ENCODE measurements at places on chromosomes 4 and X.

DNA sequence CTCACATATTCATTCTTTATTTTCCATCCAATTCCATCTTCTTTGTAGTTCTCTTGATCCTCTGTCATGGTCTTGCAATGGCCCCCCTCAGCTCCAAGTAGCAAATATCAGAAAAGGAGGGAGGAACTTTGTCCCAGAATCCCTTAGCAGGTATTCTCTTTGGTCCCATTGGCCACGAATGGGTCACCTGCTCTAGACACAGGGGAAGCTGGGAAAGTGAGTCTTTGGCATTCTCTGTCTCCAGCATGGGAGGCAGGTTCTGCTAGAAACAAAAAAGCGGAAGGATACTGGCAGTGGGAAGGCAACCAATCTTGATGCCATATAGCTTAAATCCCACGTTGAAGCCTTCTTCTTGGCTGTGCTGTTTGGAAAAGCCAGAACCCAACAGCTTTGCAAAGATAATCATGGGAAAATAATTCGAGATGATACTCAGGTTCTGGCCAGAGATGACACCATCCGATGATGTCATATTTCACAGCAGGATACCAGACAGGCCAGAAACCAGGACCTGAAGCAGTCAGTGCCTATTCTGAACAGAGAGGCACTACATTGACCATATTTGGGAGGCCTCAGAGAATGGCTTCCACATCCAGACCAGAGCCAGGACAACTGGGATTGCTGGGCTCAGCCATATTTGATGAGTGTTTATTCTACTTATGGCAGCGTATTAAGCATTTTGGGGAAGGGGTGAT lies 110.4 kb upstream of the ATXN3L start:
- no peak for DNase-seq

GRCh38 chrX:1391707-1392375 lies at the start of gene SLC25A6:
SLC25A6 (minus strand) TSS chrX:1392113; CDS start chrX:1392009, 104 bp downstream.
- DNase-seq: peak; percentile 99

DNA sequence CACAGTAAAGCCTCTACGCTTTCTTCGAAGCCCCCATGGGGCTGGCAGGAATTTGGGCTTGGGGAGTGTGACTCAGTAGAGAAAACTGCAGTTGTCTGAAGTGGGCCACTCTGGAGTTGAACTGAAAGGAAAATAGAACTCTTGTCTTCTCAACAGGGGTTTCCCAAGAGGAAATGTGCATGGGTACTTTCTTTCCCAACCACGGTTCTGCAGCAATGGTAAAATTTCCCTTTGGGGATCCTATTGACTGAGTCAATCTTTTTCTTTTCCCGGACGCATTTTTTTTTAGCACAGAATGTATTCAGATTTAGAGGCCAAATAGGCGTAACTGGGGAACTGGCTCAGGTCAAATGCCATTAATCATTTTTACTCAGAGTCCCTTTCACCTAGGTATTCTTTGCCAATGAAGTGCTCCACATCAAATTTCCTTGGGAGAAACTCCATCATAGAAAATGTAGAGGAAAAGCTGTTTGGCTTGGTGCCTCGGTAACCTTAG lies 269.3 kb downstream of the STIM2 start:
- DNase-seq: no peak

GRCh38 chr4:161841759-161842158 lies 322.0 kb downstream of the FSTL5 start:
- DNase-seq: no peak

Measured in activated CD4-positive, alpha-beta T cell treated with anti-CD3 and anti-CD28 coated beads, Interleukin-2, amount 50 U/mL, for 4 hours (primary cell).